ENCODE measurements at places on chromosomes 2 and 18.

DNA sequence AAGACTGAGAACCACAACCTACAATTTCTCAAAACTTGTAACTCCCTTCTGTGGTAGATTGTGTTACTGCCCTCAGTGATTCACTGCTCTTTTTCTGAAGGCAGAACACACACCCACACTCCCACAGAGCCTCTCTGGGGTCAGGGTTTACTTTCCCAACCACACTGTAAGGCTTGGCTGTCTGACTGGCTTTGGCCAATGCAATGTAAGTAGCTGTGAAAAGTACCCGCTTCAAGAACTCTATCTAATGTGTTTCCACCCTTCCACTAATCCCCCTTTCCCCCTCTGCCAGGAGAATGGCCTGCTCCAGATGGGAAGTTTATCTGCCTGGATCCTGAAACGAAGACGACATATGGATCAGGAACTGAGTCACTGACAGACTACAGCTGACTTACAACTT lies 222.7 kb downstream of the CDH2 start:
- DNase-seq = no peak

DNA sequence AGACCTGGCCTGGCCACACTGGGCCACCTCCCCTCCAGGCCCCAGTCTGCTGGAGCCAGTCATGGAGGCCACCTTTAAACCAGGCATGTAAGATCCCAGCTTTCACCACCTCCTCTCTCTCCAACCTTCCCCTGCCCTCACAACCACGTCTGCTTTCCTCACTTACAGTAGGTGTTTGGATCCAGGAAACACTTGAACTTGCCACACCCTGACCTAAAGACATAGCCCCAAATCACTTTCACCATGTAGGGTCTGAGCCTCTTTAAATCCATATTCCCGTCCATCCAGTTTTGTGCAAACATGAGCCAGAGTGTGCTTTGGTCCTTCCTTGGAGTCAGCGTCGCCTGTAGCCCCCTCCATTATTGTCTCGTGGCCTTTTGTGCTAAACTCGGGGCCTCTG lies 66.8 kb downstream of the NRP2 start:
- no peak for DNase-seq

GRCh38 chr2:143796051-143796450 lies 666.8 kb downstream of the ARHGAP15 start:
- DNase-seq = no peak

- no peak for DNase-seq
Observed at GRCh38 chr2:2569306-2569705, 238.2 kb upstream of the MYT1L start.

DNA sequence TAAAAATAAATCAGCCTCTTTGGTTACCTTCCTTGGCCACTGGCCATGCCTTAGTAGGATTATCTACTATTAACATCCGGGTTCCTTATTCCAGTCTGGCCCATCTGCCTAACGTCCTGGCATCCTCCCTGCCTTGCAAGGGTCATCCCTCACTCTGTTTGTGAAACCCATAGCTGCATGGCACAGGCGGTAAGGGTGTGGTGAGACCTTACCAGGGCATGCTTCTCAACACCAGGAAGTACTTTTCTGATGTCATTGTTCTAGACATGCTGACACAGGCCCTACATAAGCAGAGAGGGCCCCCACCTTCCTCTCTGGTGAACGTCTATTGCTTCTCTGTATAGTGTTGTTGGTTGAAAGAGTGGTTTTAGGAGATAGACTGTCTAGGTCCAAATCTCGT lies 296.8 kb upstream of the SPRED2 start:
- no peak for DNase-seq

GRCh38 chr2:72141881-72142451 lies 5.7 kb downstream of the CYP26B1 start:
- DNase-seq = no peak

DNA sequence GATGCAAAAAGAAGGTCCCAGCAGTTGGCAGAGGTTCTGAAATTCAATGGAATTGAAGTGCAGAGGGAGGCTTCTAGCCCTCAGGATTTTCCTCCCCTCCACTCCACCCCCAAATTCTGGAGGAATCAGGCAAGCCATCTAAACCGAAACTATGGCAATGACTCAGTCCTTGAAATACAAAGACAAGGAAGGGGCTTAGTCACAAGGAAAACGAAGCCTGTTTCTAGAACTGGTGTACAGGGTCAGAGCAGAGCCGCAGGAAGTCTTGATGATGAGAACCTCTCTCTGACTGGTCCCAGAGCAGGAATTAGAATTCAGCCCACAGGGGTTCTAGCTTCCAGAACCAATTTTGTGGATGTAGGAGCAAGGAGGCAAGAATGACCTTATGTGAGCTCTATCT lies 111.7 kb upstream of the SCN1A start:
- DNase-seq = no peak

GRCh38 chr2:168521053-168521741 lies 65.1 kb downstream of the CERS6 start:
- DNase-seq = no peak

DNA sequence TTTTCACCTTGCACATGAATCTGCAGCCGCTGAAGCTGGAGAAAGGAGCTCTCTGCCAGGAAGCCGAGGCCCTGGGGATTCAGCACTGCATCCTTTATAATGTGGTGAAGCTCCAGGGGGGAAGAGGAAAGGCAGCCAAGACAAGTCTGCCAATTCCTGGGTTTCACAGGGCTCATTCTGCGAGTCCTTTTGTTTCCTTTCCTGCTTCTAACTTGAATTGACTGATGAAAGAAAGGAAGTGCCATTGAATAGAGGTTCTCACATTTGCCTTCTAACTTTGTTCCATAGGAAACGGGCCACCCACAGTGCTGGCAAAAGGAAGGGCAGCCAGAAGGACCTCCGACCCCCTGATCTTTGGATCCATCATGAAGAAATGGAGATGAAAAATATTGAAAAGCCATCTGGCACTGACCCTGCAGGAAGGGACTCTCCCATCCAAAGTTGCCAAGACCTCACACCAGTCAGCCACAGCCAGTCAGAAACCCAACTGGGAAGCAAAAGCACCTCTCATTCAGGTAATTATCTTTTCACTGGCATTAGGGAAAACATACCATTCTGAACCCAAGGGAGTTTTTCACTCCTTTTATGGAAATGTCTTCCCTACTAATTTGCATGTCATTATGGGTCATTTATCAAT lies 765.4 kb downstream of the MBD2 start:
- DNase-seq = no peak

DNA sequence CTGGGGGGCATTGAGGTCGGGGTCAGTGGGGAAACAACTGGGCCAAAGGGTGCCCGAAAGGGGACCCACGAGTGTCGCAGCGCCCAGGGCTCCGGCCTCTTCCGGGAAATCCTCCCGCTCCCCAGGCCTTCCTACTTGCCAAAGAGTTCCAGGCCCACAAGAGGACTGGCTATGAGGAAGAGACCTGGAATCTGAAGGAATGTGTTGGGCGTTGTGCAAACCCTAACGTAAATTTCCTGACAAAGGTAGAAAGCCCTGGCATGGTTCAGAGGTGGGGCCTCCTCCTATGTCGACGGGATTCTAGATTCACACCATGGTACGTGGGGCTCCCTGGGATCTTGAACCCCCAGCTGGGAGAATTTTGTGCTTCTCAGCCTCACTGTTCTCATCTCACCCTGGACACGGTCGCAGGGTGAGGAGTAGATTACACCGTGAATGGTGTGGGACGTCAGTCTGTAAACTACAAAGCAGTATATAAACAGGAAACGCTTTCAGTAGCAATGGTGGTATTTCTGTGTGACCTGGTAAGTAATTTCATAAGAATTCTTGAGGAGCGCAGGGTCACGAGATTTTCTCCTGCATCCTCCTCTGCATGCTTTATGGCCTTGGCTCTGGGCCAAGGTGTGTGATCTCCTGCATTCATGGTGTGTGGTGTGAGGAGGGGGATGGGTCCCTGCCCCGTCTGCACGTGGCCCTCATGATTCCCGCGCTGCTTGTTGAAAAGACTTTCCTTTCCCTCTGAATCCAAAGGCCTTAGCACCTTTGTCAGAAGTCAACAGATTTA lies 868 bp downstream of the HSBP1L1 start:
- DNase-seq = no peak

DNA sequence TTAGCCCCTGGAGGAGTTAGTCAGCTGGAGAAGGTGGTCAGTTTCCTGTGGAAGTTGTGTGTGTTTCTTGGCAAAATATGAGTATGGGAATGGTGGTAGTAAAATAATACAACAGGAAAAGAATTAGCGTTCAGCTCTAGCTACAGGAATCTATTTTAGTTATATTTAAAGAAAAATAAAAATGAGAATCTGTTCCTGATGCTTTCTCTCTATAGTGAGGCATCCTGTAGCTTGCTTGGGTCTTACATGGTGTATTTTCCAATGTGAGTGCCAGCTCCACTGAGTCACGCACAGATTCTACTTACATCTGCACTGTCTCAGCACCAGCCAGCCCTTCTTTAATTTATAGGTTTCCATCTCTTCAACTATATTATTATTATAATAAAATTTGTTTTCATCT lies 132.2 kb downstream of the BIRC6 start:
- DNase-seq = no peak

- no peak for DNase-seq
Observed at GRCh38 chr2:222920657-222921186, 59.9 kb downstream of the ACSL3 start.

DNA sequence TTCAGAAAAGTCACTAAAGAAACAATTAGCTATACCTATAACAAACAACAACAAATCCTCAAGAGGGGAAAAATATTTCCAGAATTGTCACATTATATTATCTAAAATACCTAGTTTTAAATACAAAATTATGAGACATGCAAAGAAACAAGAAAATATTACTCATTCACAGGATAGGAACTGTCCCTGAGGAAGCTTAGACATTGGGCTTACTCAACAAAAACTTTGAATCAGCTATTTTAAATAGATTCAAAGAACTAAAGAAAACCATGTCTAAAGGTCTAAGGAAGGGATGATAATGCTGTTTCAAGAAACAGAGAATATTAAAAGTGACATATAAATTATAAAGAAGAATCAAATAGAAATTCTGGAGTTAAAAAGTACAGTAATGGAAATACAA lies 131.9 kb upstream of the ZNF516 start:
- no peak for DNase-seq

GRCh38 chr2:24712296-24712695 lies 80.9 kb downstream of the PTRHD1 start:
- DNase-seq = no peak

DNA sequence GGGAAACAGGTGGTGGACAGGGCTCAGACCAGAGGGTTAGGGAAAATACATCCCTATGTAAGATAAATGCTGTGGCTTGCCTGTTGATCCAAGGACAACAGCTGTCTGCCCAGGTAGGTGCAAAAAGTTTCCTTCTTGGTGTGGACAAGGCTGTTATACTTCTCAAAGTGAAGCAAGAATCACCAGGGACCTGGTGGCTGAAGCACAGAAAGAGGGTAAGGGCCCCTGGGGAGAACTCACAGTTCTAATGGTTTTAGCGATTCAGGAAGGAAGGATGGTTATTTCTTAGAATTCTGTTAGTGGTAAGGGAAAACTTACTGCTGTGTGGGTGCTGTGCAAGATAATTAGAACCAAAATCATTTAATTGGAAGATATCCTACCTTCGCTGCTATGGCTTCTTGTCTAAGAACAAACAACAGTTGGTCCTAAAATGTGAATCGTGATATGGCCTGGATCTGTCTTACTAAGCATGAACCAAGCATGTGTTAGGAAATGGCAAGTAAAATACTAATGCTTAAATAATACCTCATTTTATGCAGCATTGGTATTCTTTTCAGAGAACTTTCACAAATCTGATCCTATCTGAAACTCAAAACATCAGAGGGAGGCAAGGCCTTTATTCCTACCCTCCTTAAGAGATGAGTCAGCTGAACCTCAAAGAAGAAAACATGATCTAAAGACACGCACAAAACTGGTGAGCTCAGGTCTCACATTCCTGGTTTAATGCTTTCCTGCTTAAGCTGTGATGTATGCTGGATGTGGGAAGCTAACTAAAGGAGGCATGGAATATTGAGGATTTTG lies 159.2 kb upstream of the THUMPD2 start:
- DNase-seq = no peak

GRCh38 chr2:42909966-42910365 lies 117.6 kb upstream of the HAAO start:
- no peak for DNase-seq

GRCh38 chr18:70068981-70069380 lies 121.3 kb upstream of the CD226 start:
- no peak for DNase-seq

DNA sequence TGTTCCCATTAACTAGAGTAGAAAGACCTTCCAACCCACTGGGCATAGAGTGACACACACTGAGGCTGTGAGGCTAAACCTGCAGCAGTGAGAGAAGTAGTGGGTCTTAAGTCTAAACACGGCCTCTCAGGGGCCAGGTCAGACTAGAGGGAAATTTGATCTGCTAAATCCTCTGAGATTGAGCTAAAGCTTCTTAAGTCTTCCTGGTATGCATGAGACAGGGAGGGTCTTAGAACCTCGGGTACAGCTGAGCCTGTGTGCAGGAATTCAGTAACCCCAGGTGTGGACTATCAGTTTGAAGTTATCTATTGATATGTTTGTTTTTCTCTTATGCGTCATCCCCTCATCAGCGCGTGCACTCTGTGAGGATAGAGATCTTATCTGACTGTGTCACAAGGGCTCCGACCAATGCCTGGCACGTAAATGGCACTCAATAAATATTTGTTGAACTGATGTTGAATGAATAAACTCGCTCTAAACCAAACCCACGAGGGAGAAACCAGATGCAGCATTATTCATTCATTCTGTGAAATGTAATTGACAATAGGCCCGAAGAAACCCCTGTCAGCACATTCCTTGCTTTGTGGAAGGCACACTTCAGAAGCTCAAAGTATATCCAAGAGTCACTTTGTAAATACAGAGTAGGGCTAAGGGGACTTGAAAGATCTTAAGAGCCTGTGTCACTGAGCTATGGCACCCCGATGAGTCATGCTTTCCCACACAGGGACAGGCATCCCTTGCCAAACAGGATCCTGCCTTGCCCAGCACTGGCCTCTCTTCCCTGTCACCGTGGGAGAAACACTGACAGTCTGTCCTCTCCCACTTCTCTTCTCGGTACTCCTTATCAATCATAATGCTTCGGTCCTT lies 21.7 kb upstream of the RAB10 start:
- no peak for DNase-seq

DNA sequence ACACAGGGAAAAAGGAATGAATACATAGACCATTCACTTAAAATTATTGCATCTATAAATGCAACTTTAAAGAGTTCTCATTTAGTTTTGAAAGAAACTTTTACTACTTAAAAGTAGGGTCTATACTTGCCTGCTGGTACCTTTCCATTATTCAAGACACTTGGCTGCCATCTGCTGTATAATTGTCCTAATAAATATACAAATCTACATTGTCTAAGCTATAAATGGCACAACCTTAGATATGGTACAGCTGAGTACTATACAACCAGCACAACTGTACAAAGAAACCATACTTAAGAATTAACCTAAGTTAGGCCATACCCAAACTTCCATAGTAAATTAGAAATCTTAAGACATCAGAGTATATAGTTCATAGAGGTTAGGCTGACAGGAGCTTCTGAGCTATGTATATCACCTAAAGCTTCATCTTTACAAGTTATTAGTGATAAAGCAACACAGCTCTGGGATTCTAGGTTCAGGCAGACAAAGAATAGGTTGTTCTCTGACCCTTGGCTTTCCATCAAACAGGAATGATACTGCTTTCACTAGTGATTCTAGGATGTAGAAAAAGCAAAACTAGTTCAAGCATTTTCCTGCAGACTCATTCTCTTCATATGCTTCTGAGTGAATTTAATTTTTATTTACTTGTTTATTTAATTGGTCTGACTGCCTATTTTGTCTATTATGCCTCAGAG lies 22.1 kb downstream of the EXOC6B start:
- DNase-seq = no peak

GRCh38 chr18:79413426-79413825 lies 17.7 kb downstream of the NFATC1 start:
- no peak for DNase-seq

All from stimulated activated CD4-positive, alpha-beta T cell treated with anti-CD3 and anti-CD28 coated beads, Interleukin-1b, Interleukin-23, amount 100 ng/mL, for 48 hours (primary cell).